HFF-Myc (cell line): ENCODE measurements at places on chromosomes 6 and 20.

DNA sequence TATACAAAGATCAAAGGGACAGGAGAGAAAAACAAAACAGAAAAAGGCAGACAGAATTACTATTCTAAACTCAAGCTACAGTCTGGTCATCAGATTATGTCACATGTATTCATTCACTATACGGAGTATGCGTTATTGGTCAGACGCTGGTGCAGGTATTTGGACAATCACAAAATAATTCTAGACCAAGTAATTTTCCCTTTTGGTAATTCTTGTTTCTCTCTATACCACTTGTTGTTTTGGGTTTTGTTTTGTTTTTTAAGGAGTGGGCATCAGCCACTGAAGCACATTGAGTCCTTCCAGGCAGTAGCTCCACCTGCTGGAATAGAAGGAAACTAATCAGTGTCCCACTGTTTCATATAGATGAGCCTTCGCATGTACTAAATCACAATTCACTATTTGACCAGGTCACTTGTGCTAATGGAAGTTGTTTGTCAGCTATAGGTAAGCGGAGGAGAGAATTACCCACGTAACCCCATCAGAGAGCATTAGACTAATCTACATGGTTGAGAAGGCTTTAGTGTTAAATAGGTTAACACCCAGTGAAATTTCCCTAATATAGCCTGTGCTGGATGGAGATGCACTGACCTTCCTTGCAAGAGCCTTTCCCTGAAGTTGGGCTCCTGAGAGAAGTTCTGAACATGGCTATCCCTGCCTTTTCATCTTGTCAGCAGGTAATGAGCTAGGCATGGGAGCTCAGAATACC lies 77.9 kb downstream of the TNFAIP3 start:
- no peak for DNase-seq

- DNase-seq: no peak
These were observed 44.1 kb upstream of the EDN1 start for GRCh38 chr6:12245763-12246718.

DNA sequence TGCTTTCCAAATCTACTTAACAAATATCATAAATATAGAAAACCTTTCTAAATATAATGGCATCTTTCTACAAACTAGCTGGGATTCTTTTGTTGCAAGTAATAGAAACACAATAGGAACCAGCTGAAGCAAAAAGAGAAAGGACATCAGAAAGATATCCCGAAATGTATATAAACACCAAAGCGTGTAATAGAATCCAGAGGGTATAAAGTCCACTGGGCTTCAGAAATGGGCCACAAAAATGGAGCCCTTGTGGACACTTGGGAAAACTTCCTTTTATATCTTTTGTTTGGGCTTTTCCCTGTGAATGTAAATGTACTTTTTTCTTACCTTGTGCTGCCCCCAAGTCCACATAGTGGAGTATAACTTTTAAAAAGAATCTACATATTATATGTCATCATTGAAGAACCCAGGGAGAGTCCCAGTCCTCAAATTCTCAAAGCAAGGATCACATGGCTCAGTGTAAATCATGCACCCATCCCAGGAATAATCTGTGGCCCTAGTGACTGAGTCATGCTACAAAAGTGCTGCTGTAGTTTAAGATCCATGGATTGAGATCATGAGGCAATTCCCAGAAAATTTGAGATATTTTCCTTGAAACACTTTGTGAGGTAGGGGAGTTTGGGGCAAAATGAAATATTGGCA lies 457.0 kb downstream of the EPM2A start:
- DNase-seq: no peak

DNA sequence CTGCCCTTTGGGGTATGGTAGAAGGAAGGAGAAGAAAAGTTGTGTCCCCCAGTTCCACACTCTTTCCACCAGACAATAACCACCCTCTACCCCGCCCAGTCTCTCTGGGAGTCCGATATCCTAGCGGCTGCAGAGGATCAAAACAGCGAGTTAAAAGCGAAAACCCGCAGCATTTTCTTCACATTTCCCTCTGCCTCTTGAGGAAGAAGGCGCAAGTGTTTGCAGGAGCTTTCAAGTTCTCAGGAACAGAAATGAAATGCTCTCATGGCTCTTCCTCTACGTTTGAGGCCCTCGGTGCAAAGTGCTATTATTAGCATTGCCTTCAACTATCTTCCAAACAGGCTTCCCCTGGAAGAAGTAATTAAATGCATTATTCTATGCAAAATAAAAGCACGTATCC lies 52.2 kb upstream of the CCDC167 start:
- DNase-seq: no peak

DNA sequence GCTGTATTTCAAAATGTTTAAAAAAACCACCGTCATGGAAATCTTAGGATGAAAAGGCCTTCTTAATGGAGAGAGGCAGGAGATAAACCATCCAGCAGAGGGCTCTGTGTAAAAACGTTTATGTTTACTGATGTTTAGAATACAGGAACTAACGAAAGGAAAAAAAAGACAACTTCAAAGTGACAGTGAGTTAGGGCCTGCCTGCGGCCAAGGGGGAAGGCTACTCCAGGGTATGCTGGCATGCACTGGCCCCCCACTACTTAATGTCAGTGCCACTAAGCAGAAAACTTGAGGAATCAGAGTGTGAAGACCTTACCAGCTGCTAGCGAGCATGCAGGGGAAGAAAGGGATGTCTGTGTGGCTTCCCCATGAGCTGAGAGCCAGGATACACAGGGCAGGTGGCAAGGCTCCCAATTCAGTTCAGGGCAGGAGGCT lies 47.7 kb downstream of the AKAP7 start:
- DNase-seq: peak; percentile 26

GRCh38 chr6:45075246-45075645 lies 252.9 kb upstream of the RUNX2 start:
- DNase-seq: peak; percentile 44
